Fibroblast of mammary gland (primary cell): ENCODE measurements at places on chromosomes 7 and 10.

GRCh38 chr7:68980011-68980410, 618.3 kb upstream of the AUTS2 start:
- peak; percentile 78 for DNase-seq

GRCh38 chr10:82815680-82816079, 940.7 kb downstream of the NRG3 start:
- DNase-seq: no peak

DNA sequence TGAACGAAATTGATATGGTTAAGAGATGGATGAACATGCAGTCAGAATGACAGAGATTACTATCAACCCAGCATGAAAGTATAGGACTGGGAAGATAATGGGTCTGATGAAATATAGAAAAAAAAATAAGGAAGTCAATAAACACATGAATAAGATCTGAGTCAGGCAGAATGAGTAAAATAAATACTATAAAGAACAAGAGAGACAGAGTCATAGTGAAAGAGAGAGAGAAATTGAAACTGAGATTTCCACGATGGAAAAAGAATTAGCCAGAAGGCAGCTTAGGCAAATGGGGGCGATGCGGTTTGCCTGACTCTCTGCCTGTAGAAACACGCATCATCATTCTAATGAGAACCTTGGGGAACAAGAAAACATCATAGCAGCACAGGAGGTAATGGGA, 26.6 kb downstream of the SEMA3D start:
- peak; percentile 68 for DNase-seq

GRCh38 chr7:48365010-48365409, 193.8 kb downstream of the ABCA13 start:
- peak; percentile 17 for DNase-seq

DNA sequence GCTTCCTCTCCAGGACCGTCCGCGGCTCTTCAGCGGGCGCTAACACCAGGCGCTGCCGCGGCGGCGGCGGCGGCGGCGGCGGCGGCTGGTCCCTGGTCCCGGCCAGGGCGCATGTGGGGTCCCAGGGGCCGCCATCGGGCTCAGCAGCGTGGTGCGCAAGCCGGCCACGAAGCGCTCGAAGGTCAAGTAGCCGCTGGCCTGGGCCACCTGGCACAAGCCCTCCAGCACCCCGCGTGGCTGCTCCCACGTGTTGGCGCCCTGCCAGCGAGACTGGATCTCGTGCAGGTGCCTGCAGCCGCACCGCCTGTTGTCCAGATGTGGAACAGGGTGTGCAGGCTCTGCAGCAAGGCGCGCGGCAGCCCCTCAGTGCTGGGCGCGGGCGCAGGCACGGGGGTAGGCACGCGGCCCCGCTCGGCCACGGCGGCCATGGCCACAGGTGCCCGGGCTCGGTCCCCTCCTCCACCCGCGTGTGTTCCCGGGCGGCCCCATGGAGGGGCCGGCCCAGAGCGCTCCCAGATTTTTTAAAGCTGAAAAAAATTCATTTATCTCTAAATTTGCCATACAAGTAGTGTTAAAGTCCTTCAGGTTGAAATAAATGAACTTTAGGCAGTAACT, 884.2 kb upstream of the ZNF722 start:
- DNase-seq: no peak

GRCh38 chr7:18573410-18574234, 78.1 kb downstream of the HDAC9 start:
- no peak for DNase-seq

DNA sequence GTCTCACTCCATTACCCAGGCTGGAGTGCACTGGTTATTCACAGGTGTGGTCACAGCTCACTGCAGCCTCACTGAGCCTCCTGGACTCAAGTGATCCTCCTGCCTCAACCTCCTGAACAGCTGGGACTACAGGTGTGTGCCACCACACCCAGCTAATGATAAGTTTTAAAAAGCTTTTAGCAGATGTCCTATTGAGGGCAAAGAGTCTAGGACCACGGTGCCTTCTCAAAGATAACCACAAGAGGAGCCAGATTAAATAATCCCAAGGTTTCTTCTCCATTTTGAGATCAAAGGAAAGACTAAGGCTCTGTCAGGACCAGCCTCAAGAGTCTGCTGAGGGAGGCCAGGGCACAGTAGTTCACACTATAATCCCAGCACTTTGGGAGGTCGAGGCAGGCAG, 4.7 kb downstream of the ATP5MF start:
- DNase-seq: no peak

DNA sequence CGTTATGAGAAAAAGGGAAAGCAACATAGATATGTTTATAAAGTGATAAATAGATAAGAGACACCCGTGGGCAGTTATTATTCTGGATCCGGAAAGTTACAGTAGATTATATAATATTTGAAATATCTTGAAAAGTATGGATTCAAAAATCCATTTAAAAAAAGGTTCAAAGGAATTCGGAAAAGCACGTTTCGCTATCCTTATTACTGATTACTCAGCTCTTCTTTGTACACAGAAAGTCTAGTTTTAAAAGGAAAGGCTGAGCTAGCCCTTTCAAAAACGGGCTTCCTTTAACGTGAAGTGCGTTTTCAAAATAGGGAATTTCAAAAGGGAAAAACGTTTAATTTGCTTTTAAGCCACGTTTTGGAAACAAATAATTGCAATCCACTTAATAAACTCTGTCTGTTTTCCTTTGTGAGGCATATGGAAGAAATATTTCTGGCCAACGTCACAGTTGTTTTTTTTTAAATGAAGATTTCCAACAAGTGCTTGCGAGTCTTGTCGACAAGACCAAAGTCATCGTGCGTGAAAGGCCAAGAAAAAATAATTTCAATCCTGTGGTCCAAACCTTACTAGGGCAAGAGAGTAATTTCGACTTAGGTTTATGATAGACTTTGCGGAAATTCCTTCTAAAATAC, 2.2 kb upstream of the SKIDA1 start:
- peak; percentile 58 for DNase-seq

- no peak for DNase-seq
Measured at GRCh38 chr10:125014836-125015355, 73.0 kb downstream of the ZRANB1 start.

DNA sequence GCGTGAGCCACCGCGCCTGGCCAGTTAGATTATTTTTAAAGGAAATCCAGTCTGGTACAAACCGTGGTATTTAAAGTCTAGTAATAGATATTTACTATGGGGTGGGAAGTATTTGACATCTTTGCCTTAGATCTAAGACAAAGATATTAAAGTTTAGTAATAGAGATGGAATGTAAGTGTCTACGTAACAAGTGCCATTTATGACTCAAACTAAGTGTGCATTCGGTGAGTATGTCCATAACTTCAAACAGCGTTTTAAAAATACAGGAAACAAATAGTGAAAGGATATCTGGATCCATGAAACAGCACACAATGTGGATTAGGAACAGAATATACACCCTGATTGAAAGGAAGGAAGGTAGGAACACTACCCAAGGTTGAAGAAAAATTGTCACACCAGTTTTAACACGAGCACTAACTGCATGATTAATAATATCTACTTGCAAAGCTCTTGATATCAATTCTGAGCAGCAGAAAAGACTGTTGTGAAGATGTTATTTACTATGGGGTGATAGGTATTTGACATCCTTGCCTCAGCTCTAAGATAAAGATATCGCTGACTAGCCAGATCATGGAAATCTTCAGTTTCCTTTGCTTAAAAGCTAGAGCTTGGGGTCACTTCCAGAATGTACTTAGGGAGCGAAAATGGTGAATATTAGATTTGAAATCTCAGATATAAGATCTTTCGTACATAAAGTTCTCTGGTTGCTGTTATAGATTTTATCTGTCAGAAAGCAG, 48.7 kb downstream of the EPC1 start:
- peak; percentile 86 for DNase-seq

DNA sequence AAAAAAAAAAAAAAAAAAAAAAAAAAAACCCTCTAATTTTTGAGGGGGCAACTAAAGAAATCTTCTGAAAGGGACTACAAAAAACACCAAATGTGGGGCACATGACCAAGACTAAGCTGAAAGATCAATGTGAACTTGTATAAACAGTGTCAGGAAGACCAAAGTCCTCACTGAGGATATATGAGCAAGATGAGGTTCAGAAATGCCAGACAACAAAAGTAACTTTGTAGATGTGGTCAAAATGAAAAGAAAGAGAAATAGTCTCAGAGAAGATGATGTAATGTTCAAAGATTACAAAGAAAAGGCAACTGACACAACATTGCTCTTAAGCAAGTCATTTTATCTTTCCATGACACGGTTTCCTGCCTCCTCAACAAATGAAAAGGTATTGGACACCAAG, 48.7 kb upstream of the PTPRZ1 start:
- DNase-seq: no peak

GRCh38 chr7:38463277-38464225, 167.6 kb downstream of the AMPH start:
- DNase-seq: peak; percentile 91

GRCh38 chr7:479115-479947, 40.3 kb downstream of the PDGFA start:
- no peak for DNase-seq

- DNase-seq: peak; percentile 95
Measured at GRCh38 chr10:107971973-107972372, 807.5 kb upstream of the SORCS1 start.

GRCh38 chr7:120402079-120402767, 129.2 kb downstream of the KCND2 start:
- peak; percentile 44 for DNase-seq

- no peak for DNase-seq
Measured at GRCh38 chr7:48481235-48481634, 310.0 kb downstream of the ABCA13 start.

DNA sequence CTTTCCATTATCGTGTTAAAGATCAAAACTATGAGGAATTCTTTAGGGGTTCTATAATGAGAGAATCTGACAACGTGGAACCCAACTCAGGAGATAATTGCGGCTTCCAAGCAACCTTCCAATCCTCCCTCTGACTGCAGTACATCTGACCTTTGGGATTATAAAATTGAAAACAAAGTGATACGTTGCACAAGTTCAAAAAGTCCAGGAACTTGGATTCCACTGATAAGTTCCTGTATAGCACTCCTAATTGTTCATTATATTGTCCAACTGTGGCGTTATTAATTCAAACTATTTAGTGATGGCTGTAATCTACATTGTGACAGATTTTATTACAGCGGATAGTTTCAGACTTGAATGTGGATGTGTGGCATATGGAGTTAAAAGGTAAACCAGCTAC, 15.4 kb downstream of the MALRD1 start:
- DNase-seq: no peak

GRCh38 chr7:103680161-103681144, 234.4 kb upstream of the SLC26A5 start:
- peak; percentile 34 for DNase-seq

DNA sequence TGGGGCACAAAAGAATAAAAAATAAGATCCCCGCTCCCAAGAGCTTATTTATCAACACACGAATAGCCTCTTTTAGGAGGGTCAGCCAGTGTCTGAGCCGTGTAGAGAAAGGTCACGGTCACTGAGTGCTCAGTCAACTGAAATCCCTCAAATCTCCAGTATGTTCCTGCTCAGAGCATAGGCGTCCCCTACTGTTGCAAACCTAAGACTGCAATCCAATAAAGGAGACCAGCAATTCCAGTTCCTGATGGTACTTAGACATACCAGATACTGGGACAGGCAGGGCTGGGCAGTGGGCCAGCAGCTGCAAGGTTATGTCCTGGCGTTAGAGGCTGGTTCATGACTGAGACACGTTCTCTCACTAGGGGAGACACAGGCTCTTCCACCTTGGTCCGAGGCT, 93.6 kb downstream of the CACNB2 start:
- DNase-seq: no peak

DNA sequence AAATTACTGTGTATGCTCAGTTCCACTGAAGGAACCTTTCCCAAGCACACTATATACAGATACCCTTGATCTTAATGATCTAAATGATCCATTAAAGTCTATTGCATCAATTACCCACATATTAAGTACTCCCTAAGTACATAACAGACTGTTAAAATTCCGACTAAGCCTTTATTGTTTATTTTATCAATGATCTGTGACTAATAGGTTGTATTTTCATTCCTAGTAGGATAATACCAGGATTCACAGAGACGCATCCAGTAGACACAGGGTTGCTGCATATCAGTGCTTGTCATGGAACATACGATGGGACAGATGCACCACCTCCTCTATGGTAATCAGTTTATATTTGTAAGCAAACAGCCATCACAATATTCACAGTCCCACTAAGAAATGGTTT, 159.6 kb upstream of the SLC26A5 start:
- no peak for DNase-seq

- no peak for DNase-seq
Measured at GRCh38 chr7:107686816-107687387, 26.3 kb downstream of the SLC26A4 start.

- DNase-seq: no peak
Measured at GRCh38 chr7:3033581-3033980, 10.1 kb downstream of the CARD11 start.

DNA sequence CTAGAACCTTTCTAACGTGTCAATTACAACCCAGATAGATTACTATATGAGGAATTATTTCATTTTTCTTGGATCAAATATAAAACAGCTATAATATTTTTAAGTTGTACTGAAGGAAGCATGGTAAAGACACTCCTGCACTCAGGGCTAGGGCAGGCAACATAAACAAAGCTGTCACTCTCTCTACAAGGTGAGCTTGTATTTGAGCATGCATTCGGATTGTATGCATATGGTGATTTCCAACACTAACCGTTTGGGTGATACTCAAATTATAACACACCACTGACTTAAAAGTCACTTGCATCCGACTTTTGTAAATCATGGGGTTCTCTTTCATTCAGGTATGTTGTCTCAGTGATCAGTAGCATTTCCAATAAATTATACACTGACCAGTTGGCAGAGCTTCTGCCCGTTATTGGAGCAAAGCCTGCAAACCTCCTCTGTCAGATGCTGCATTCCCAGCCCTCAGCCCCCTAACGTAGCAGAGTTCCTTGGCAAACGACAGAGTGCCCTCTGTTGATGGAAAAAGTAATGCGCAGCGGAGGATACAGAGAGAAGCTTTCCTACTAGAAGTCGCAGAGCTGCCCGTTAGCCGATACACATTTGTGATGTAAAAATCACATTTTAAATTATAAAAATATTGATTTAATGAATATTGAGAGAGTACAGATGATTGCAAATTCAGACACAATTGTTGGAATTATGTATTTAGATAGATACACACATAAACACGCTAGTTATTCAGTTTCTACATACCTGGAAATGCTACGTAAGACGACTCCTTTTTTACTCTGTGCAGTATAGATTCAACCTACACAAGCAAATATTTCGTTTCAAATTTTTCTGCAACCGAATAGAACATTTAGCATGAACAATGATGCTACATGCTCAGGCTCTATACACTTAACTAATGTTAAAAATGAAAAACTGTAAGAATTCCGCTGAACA, 173.9 kb upstream of the SP4 start:
- DNase-seq: peak; percentile 35

GRCh38 chr7:70659263-70659662, 472.7 kb upstream of the GALNT17 start:
- no peak for DNase-seq

DNA sequence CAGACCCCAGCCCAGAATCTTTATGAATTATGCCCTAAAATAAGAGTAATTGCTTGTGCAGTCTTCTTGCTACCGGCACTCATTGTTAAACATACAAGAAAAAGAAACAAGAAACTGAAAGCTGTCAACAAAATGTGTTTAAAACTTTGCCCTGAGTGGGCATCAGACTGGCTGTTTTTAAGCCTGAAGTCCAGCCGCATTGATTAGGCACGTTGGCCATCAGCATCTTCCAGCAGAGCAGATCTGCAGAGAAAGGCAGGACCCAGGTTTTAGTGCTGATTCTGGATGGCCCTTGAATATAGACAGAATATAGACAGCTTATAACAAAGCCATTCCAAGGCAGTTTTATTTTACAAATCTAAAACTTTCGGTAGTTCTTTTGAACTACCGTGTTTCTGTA, 102.8 kb downstream of the POLL start:
- DNase-seq: no peak
